ENCODE measurements at places on chromosomes 4 and X.

GRCh38 chr4:138698641-138699040 is 316.9 kb upstream of the NOCT start:
- DNase-seq, result no peak

DNA sequence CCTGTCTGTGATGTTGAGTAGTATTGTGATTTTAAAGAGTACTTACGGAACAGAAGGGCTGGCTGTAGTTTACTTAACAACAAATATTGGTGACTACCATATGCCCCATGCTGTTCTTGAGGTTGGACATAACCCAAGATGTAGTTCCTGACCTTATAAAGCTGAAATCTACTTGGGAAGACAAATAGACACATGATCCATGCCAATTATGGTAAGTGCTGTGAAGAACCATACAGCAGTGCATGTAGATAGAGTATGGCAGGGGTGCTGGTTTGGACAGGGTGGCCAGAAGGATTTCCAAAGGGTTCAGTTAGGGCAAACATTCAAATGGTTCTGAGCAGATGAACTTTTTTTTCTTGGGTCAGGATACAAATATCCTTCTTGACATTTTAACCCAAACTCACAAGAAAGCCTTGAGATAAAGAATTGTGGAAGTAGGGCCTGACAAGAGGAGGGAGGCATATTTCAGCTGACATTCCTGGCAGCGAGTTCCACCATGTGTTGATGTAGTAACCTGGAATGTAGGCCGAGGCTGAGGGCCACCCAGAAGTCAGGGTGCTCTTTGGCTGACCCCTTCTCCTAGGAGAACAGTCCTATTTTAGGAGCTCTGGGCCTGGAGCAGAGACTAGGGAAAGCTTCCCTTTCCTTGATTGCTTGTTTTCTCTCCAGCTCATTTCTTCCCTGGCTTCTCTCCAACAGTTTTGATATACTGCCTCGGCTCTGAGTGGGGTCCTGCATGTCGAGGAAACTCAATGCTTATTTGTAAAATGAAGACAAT is 74.2 kb downstream of the FREM3 start:
- DNase-seq, result no peak

DNA sequence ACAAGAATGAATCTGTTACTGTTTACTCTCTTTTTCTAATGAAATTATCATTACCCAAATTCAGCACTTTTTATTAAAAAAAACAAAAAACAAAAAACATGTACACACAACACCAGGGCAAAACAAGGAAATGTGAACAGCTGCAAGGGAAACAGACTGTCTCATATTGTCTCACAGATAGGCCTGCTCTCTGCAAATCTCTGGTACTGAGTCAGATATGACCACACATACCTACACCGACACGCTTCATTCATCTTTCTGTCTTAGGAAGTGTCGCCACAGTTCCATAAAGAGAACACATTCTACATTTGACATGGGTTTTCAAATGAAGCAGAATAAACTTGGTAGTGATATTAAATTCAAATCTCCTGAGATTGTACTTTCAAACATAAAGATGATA is 92.2 kb upstream of the GPR34 start:
- no peak for DNase-seq

DNA sequence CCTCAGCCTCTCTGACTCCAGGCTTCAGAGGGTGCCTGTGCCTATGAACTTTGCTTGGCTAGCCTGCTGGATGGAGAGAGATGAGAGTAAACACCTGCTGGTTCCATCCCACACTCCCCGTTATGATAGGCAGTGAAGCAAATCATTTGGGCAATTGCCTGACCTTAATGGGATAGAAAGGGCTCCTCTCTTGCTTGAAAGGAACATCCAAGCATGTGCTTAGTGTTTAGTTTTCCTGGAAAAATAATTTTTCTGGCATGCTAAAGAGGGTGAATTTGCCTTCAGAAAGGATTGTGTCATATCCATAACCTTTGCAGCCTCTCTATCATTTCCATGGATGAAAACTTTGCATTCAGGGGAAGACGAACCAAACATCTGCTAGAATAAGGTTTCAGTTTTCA is 10.8 kb downstream of the PLAC1 start:
- no peak for DNase-seq

DNA sequence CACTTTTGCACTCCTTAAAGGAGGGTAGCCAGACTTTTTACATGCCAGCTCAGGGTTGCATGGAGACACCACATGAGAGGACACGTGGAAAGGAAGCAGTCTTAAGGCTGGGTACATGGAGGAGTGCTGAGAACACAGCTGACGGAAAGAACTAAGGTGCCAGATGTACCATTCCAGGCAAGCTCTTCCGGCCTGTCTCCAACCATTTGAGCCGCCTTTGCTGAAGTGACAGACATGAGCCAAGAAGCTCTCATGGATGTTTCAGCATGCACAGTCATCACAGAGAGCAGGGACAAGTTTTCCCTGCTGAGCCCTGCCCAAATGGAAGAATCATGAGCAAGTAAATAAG is 83.4 kb upstream of the BMP2K start:
- DNase-seq, result no peak

GRCh38 chr4:785332-786073 is 40.4 kb downstream of the CPLX1 start:
- no peak for DNase-seq

DNA sequence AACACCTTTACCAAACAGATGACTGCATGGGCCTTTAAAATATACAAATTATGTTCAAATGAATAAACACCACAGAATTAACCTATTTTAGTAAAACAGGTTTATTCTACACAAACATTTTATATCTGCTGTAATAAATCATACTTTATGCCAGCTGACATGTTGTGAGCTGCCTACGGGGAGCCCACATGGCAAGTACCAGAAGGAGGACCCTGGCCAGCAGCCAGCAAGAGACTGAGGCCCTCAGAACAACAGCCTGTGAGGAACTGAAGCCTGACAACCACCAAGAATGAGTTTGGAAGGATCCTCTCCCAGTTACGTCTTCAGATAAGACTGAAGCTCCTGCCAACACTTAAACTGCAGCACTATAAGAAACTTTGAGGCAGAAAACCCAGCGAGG is 377.0 kb downstream of the PDGFC start:
- no peak for DNase-seq

GRCh38 chrX:124540474-124540873 is 194.1 kb downstream of the SH2D1A start:
- no peak for DNase-seq

DNA sequence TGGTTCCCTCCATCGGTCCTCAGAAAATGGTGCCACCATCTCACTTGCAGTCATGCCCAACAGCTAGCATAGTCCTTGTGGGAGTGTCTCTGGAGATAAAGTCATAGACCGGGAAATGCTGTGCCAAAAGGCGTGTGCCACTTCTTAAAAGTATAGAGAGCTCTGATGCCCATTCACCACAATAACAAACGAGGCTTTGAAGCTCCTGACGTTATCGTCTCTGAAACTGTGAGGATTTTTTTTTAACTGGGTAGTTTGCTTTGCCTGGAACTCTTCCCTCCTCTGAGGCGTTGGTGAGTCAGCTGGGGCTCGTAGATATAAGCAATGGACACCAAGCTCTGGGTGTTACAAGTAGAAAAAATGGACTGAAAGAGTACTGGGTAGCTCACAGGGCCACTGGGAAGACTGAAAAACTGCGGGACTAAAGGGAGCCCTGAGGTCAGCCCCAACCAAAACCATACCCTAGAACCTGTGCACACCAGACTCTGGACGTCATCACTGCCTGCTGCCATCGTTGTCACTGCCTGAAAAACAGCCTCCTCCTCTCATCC is 89.4 kb upstream of the TRIM2 start:
- DNase-seq, result peak; percentile 30

- no peak for DNase-seq
Measured at GRCh38 chr4:32994981-32995881, 2275.1 kb downstream of the PCDH7 start.
